ENCODE measurements at places on chromosomes 4 and X.

- DNase-seq: no peak
Observed at GRCh38 chr4:103484521-103484920, 235.3 kb downstream of the TACR3 start.

- DNase-seq: no peak
Observed at GRCh38 chr4:155638195-155638965, 28.3 kb upstream of the GUCY1A1 start.

DNA sequence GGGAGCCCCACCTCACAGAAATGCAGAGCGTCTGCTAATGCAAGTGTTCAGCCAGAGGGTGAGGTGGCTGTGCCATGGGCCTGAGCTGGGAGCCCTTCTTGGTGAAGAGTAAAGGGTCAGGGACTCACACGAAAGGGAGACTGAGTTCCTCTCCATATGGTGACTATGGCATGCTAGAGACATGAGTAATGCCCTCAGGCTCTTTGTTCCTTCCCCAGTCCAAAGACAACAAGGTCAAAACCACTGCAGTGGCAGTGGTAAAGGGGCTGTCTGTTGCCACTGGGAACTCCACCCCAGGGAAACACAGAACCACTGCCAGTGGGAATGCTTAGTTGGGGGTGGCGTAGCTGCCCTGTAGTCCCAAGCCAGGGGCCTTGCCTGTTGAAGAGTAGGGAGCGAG lies 22.4 kb downstream of the RAB40AL start:
- no peak for DNase-seq

DNA sequence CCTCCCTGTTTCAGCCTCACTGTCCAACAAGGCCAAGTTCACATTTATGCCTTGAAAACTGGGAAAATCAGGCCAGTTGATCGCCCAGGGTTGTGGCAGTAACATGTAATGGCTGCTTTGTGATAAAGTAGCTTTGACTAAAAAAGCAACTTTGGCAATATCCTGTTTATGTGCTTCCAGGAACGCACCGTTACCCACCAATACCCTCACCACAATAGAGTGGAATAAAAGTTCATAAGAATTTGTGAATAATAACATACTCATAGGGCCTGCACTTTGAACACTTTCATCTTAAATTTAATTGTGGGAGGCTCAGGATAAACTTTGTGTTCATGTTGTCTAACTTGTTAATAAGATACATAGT lies 80.7 kb upstream of the MAML3 start:
- DNase-seq: no peak

DNA sequence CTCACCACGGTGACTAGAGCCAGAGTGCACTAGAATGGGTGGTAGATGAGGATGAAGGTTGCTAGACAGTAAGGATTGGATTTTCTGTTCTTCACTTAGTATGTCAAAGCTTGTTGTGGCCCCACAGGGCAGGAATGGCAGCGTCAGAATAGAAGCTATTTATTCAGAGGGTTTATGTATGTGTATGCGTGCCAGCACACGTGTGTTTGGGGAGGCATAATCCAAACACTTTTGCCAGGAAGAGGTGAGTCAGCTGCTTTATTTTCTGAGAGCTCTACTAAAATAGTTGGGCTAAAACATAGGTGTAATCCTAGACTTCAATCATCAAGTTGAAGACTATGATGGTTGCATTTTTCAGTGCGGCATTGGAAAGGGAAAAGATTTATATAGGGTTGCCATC lies 1.2 kb upstream of the MAGEE2 start:
- DNase-seq: no peak

GRCh38 chr4:179040259-179040658 lies 1598.0 kb upstream of the AGA start:
- no peak for DNase-seq

GRCh38 chrX:47483306-47484268 lies 565 bp upstream of the ZNF41 start:
- DNase-seq: no peak

DNA sequence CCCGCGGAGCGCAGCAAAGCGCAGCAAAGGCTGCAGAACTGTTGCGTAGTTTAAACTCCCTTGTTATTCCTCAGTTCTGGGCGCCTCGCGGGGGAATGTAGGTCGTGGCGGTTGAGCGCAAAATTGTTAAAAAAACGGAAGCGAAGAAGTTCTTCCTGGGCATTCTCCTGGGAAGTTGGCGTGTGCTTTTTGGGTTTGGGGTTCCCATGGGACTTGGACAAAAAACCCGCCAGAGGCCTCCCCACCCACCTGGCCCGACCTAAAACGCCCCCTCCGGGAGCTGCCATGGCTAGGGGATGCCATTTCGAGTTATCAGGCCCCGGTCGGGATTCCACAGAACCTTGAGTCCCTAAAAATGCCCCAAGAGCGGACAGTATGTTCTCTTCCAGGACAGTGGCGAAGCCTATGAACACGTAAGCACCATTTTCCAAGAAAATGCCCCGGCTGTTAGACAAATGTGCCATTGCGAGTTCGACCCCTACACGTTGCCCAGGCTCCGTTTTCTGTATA lies 8.9 kb downstream of the ZIC3 start:
- DNase-seq: no peak
